ENCODE measurements at places on chromosomes 11 and 22.

DNA sequence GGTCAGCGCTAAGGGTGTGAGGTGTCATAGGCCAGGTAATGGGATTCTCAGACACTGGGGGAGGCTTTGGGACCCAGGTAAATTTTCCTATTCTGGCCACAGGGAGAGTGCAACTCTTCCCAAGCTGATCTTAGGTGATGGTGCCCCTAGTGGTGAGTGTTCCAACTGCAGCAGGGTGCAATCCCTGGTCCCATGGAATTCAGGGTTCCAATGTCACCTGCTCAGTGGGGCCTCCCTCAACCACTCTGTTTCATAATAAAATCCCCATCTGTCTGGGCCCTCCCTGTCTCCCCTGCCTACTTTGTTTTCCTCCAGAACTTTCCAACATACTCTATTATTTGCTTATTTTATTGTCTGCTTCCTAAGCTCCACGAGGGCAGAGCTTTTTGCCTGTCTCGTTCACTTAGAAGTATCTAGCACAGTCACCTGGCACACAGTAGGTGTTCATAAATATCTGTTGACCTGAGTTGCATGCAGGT, 2.9 kb upstream of the SGSM1 start:
- DNase-seq = no peak

GRCh38 chr11:14789879-14790484, 102.0 kb downstream of the CYP2R1 start:
- no peak for DNase-seq

DNA sequence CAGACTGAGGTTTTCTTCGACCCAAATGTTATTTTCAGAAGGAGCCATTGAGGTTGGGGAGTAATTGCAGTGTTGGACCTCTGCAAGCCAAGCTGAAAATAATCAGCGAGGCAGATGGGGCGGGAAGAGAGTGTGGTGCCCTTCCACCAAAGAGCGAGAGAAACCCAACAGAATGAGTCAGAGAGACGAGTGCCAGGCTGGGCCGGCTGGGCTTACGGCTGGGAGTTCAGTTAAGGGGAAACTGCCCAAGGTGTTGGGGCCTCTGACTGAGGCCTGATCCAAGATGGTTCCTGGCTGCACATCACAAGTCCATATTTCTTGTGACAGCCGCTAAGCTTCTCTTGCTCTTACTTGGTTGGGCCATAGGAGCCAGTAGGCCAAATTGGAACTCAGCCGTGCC, 30.4 kb upstream of the CREB3L1 start:
- no peak for DNase-seq

GRCh38 chr11:85154294-85154693, 472.9 kb downstream of the DLG2 start:
- DNase-seq = no peak

- no peak for DNase-seq
These were observed 38.8 kb downstream of the OSBPL5 start for GRCh38 chr11:3126207-3126865.

DNA sequence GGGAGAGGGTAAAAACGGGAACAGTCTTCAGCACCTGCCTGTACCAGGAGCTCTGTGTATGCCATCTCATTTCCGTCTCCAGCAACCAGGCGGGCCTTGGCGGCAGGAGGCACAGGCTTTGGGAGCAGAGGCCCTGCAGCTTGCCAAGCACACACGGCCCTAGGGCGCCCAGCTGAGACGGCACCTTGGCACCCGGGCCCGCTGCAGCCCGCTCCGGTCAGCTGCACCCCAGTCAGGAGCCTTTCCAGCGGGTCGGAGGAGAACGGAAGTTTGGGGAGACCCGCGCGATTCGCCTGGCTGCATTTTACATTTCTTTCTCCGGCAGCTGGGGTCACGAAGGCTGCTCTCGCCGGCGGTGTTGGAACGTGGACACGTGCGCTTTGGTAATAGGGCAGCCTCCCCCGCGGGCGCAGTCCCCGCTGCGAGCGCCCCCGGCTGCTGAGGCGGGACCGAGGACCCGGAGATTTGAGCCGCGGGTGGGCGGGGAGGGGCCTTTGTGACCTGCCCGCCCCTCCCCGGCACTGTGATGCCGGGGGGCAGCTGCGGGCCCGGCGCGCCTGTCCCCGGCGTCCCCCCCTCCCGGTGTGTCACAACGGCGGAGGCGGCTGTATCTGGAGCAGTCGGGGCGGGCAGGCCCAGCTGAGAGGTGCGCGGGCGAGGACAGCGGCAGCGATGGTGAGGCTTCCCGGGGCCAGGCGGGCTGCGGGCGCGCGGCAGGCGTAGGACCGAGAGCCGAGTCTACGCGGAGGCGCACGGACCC, at the start of gene TUBA8:
Gene TUBA8 (plus strand): TSS at position 616 of the 760 bp plus-strand sequence. CDS start 57 bp downstream, at position 673.
- no peak for DNase-seq

- no peak for DNase-seq
These were observed 7.6 kb downstream of the TMEM121B start for GRCh38 chr22:17113600-17113999.

GRCh38 chr22:23268139-23268712, 87.9 kb downstream of the BCR start:
- DNase-seq = no peak

GRCh38 chr22:44547371-44547770, 49.3 kb upstream of the RTL6 start:
- DNase-seq = no peak

DNA sequence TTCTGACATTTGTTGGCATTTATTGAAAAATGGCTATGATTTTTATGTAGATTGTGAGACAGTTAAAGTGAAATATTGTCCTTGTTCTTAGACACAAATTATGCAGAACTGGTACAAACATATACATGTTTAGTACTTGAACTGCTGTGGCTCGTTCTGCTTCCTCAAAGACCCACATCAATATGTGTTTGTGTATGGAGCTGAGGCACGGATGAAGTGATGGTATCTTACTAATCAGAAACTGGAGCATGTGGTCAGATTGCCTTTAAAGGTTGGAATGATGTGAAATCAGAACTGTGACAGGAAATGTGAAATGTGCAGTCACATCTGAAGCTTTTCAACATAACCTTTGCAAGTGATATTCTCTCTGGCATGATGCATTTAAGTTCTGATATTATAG, 130.4 kb downstream of the NAV2 start:
- DNase-seq = no peak

- no peak for DNase-seq
These were observed 9.2 kb upstream of the AIFM3 start for GRCh38 chr22:20957683-20958431.

- no peak for DNase-seq
These were observed 180.0 kb downstream of the MAML2 start for GRCh38 chr11:96162816-96163499.

DNA sequence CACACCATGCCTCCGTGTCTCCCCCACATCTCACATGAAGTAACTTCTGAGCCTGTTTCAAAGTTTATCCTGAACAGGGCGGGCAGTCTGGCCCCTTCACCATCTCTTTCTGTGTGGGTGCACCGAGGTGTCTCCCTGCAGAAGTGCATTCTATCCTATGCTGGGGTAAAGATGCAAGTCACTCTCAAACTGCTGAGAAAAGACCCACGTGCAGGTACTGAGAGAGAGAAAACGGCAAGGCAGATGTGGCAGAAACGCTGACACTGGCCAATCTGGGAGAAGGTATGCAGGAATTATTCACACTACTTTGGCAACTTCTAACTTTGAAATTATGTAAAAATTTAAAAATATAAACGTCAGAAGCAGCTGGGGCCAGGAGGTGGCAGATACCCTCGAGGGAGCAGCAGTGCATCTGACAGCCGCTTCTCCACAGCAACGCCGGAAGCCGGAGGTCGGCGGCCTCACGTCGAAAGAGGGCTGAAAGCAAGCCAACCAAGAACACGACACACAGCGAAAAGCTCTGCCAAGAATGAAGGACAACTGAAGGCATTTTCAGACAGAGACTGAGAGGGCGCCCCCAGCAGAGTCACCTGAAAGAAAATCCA, 34.2 kb upstream of the MOB2 start:
- DNase-seq = no peak

DNA sequence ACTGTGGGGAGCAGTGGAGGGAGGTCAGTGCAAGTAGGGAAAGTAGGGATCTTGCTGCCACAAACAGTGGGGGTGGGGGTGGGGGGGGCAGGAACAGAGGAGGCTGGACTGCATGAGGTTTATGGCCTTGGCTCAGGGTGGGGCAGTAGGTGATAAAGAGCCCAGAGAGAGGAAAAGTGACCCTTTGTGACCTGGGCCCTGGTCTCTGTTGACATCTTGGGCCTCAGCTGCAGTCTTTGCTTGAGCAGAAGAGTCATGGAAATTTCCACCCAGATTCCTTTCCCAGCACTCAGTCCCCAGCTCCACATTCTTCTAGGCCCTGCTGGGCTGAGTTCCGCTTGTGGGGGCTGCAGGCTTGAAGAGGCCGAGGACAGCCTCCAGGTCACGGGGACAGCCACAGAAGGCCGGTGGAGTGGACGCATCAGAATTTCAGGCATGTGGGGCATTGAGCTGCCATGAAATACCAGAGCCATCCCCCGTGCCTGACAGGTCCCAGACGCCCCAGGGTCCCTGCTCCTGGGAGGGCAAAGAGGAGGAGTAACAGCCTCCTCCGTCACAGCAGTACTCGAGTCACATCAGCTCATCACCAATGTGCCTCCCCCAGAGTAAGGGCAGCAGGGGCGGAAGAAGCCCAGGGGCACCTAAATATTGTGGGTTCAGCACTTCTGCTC, 9.7 kb upstream of the MALAT1 start:
- no peak for DNase-seq

GRCh38 chr22:19523240-19524169, 705 bp downstream of the CLDN5 start:
- no peak for DNase-seq

DNA sequence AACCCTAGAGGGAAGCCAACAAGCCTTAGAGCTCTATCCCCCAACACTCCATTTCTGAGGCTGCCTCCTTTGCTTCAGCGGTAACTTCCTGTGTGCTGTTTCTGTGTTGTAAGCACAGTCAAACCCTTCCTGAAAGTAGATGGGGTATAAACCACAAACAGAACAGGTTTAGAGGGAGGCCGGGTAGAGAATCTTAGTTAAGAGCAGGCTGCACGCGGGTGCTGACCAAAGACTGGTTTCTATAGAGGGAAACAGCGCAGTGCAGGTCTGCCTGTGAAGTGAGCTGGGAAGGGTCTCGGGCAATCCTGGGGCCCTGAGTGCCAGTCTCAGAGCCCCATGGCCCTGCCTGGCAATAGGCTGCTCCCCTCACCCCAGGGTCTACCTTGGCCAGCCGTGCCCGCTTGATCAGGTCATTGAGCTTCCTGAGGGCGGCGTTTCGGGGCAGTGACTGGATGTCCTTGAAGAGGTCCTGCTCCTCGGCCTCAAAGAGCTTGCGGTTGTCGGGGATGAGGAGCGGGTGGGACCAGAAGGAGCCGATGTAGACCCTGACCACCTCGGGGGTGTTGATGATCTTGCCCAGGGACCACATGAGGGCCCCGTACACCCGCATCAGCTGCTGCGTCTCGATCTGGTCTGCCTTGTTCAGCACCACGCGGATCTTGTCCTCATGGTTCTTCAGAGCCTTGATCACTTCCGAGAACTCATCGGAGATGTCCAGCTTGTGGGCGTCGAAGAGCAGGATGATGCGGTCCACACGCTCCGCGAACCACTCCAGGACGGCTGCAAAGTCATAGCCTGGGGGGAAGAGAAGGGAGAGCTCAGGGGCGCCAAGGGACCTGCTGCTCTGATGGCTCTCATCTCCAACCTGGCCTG, 15.3 kb upstream of the CDC42BPG start:
- no peak for DNase-seq

GRCh38 chr22:32788904-32789624, 12.4 kb upstream of the TIMP3 start:
- no peak for DNase-seq

DNA sequence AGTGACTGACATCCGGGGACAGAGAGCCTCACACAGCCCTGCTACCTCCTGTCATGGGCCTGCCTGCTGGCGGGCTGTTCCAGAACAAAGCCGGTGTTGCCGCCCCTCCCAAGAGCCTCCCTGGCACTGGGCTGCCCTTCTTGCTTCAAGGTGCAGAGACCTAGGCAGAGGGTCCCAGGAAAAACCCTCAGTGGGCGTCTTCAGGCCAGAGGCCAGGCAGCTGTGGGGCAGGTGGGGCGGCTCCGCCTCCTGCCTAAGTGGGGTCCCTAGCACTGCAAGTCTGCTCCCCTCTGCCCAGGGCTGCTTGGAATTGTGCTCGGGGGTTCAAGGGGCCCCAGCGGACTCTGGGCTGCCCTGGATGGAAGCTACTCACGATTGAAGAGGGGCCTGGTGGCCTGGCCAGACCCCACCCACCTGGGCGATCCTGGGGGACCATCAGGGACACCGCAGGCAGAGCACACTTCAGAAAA, 20.4 kb upstream of the GNB1L start:
- DNase-seq = no peak

- no peak for DNase-seq
These were observed 10.3 kb upstream of the IGSF9B start for GRCh38 chr11:133966921-133967598.

DNA sequence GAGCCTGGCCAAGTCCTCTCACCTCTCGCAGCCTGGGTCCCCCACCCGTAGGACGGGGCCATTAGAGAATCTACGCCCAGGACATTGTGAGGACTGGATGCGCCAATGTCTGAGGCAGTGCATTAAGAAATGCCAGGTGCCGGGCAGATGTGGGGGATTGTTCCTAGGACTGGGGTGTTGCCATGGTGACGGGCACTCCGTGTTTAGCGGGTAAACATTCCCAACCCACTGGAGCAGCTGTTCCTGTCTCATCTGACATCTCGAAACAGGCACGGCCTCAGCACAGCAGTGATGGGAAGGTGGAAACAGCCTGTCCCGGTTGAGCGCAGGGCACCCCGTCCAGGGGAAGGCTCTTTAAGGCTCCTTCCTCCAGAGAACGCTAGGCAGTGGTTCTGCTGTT, 99.6 kb upstream of the RTL6 start:
- peak; percentile 51 for DNase-seq

GRCh38 chr11:75490221-75491181, 35.2 kb downstream of the GDPD5 start:
- no peak for DNase-seq

DNA sequence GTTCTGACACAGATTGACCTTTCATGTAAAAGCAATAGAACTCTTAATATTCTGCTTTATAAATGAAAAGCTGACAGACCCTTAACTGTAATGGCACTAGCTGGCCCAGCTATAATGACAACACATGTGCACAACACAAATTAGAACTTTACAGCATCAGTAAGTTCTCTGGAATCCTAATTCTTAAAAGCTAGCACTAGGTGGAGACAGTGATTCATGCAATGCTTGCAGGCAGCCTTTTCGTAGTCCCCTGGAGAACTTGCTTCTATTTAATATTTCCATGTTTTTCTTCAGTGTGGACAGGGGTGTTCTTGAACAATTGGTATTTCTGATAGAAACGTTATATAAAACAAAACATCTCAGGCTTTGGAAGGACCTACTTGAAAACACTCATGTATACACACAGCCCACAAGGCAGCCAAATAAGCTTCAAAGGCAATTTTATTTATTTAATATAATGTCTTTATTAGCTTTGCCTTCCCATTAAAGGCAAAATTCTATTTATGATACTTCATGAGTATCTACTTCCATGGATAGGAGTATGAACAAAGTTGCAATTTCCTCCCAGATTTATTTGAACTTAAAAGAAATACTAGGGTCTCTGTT, 374.3 kb upstream of the MPPED2 start:
- DNase-seq = peak; percentile 4

- DNase-seq = no peak
These were observed 56.8 kb downstream of the GUCY1A2 start for GRCh38 chr11:106961518-106961917.
